NCI-H345 (cell line): ENCODE measurements at places on chromosomes 7 and 10.
A peak's percentile ranks its signal among the peaks of the same experiment; 100 is the strongest.

GRCh38 chr10:21705828-21706176 lies 171.8 kb downstream of the MLLT10 start:
- DNase-seq, result no peak

GRCh38 chr10:60417024-60417423 lies 27.3 kb upstream of the ANK3 start:
- no peak for DNase-seq

DNA sequence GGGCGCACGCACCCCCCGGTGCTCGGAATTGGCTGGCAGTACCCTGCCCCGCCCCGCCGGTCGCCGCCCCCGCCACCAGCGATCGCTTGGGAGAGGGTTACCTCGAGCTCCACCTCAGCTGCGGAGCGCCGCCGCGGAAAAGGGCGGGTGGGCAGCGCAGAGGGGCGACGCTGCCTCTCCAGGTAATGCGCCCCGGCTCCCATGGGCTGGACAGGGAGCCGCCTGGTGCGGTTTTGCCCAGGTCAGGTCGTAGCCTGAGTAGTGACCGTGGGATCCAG lies 1.3 kb downstream of the PFKFB3 start:
- DNase-seq, result no peak

- no peak for DNase-seq
Observed at GRCh38 chr7:55642266-55642665, 70.0 kb upstream of the VOPP1 start.

- no peak for DNase-seq
Observed at GRCh38 chr7:26574476-26574875, 282.8 kb downstream of the SNX10 start.

DNA sequence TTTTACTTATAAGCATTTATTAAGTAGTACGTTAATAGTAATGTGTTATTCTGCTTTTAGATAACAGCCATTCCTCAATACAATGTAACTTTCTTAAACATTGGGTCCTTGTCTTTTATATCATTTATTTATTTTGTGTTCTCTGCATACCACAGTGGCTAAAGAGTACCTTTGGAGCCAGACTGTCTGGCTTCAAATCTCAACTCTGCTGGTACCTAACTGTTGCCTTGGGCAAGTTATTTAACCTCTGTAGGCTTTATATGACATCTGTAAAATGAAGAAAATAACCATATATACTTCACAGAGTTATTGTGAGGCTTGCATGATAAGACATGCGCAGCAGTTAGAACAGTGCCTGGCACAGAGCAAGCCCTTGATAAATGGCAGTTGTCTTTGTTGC lies 397.6 kb downstream of the MDFIC start:
- DNase-seq, result no peak

DNA sequence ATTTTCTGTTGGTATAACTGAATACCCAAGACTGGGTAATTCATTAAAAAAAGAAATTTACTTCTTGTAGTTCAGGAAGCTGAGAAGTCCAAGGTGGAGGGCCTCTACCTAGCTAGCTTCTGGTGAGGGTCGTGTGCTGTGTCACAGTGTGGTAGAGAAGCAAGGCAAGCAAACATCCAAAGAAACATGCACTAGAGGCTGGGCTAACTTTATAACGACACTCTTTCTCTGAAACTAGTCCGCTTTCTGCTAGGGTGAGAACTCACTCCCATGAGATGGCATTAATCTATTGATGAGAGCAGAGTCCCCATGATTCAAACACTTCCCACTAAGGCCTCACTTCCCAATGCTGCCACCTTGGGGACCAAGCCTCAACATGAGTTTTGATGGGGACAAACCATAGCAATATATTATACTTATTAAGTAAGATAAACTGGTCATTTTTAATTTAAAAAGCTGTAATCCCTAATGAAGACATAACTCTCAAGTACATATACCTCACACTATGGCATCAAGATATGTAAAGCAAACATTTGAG lies 50.8 kb downstream of the PHYHIPL start:
- DNase-seq, result no peak

DNA sequence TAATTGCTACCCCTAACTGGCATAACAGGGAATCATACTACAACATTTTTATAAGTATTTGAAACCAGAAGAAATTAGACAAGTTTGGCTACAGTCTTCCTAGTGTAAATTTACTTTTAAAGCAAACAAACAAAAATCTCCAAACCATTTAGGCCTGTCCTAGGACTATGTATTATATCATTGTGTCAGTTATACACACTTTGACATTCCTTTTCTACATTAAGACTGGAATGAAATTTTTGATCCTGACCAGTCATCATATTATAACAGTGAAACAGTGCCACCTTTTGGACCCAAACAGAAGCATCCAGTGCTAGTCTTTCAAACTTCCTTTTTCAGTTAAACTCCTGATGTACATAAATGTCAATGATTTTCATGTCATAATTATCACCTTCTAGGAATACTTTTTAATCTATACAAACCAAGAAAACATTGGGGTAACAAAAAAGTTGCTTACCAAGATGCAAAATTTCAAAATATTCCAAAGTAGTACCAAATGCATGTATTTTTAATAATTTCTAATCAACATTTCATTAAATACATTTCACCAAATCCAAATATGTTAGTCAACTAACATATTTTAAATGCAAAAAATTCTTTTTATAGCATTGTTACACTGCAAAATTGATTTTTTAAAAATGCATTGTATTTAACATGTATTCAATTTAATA lies 75.7 kb downstream of the IMMP2L start:
- DNase-seq, result peak; percentile 60

- no peak for DNase-seq
Observed at GRCh38 chr10:62456611-62457101, 82.5 kb downstream of the ZNF365 start.

- DNase-seq, result no peak
Observed at GRCh38 chr7:45402480-45403218, 171.5 kb upstream of the ADCY1 start.

DNA sequence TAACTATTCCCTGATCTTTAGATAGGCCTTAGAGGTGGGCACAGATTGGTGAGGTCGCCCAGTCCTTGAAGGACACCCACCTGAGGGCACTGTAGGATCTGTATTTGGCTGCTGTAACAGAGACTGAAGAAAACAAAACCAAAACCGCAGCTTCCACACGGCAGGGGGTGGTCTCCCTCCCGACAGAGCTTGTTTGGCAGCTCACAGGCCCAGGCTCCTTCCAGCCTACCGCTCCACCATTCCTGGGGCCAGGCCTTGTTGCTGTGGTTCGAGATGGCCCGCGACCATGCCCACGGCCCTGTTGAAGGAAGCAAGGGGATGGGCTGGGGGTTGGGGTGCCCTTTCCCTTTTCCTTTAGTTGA lies 30.4 kb downstream of the ZNF783 start:
- no peak for DNase-seq

DNA sequence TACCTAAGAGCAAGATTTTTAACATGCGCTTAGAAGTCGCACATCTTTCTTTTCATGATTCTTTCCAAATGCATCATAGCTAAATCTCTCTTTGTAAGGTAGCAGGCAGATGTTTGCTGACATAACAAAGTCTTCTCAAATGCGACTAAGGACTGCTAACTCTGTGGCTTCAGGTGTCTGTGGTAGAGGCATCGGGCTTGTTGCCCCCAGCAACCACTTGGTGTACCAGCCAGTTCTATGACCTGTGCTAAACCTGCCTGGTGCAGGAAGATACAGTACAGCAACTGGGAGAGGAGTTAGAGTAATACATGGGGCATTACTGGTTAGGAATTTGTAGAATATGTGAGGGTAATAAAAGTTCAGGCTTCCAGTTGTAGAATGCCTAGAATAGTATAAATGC lies 654.1 kb downstream of the NRG3 start:
- DNase-seq, result no peak

- DNase-seq, result peak; percentile 75
Observed at GRCh38 chr10:91409069-91409868, 875 bp upstream of the HECTD2 start.

- DNase-seq, result no peak
Observed at GRCh38 chr7:120033114-120033513, 239.9 kb upstream of the KCND2 start.

- no peak for DNase-seq
Observed at GRCh38 chr7:117870448-117871130, 2.7 kb downstream of the CTTNBP2 start.

DNA sequence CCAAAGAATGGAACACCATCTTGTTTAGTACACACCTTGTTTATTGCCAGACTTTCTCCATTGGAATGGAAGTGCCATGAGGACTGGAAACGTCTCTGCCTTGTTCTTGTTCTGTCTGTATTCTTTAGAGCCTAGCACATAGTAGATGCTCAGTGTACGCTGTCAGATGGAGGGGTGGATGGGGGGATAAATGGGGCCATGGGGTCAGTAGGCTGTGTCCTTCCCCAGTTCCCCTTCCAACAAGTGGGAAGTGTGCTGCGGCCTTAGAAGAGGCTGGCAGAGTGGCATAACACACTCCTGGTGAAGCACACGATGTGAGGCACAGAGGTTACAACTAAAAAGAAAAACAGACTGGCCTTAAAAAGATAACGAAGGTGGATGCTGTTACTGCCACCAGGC lies 61.9 kb downstream of the TMEM209 start:
- no peak for DNase-seq
